ENCODE measurements at places on chromosomes 3 and 15.
A peak's percentile ranks its signal among the peaks of the same experiment; 100 is the strongest.

DNA sequence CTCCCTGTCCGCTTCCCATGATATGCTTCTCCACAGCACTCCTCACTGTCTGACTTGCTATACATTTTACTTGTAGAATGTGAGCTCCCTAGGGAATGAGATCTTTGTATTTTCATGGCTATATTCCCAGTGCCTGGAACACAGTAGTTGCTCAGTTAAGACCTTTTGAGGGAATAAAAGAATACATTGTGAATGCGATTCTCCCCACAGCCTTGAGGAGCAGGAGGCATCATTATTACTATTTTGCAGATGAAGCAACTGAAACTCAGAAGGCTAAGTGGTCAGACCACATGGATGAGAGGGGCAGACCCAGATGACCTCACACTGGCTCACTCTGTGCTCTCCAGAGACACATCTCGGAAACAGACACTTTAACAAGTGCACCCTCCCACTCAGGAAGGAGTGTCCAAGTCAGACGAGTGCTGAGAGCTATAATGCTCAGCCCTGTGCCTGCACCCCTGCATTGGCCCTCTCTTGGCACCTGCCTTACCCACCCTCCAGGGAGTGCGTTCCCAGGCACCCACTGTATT, 46.8 kb downstream of the SST start:
- DNase-seq, result no peak

DNA sequence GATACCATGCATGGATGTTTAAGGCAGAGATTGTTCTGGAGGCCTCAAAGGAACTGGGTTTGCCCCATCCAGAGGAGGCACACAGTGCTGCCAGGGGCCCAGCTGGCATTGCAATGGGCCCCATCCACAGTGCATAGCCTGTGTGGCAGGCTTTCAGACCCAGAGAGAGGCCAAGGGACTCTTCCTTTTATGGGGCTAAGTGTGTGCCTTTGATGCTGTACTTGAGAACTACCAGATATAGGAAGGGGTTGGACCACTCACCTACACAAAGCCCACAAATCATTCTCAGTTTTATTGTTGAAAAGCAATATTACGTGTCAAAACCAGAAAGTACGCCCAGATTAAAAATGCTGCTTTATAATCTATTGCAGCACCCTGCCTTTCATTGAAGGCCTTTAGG, 134.9 kb downstream of the EPHB1 start:
- DNase-seq, result no peak

DNA sequence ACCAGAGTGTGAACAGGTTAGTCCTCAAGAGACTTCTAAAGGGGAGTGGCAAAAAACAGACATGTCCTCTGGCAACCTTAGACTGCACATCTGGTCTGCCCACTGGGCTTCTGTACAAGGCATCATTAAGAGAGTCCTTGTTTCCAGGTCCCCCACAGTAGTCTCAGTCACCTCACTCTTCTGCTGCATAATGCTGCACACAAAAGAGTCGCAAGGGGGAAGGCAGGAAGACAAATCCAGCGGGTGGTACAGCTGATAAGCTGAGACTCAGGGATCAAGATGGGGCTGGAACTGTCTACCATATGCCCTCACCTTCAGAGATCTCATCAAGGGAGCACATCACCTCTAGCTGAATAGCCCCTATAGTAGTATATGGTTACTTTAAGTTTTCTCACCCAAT, 27.4 kb upstream of the RPS17 start:
- no peak for DNase-seq

GRCh38 chr15:89828281-89829145, 13.9 kb upstream of the ANPEP start:
- DNase-seq, result peak; percentile 42

- DNase-seq, result no peak
These were observed 3.0 kb downstream of the ONECUT1 start for GRCh38 chr15:52787123-52787503.

DNA sequence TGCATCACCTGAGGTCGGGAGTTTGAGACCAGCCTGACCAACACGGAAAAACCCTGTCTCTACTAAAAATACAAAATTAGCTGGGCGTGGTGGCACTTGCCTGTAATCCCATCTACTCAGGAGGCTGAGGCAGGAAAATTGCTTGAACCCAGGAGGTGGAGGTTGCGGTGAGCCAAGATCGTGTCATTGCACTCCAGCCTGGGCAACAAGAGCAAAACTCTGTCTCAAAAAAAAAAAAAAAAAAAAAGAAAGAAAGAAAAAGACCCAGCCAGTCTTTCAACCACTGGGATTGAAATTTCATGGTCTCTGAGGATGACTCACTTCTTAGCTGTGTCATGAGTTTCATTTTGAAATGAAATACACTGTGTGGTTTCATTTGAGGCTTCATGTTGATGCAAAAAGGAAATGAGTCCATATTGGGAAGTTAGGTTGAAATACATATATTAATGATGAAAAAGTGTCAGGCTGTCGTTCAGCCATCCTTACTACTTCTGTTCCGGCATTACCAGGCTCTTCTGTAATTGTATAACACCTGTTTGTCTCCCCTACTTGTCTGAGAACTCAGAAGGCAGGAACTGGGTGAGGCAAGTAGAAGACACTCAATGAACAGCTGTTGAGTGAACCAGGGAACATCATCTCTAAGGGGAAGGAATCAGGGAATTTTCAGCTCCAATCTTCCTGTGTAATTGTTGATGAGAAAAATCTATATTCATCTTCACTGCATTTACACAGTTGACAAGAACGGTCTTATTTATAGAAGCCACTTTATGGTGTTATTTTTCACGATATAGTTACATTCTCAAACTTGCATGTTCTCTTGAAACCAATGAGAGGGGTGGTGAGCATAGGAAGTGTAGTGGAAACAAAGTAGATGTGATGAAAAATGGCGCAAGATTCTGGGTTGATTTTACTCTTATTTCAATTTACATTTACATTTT, 87.4 kb downstream of the NFKBIZ start:
- DNase-seq, result no peak

GRCh38 chr3:157534725-157535161, 31.5 kb upstream of the VEPH1 start:
- DNase-seq, result no peak

DNA sequence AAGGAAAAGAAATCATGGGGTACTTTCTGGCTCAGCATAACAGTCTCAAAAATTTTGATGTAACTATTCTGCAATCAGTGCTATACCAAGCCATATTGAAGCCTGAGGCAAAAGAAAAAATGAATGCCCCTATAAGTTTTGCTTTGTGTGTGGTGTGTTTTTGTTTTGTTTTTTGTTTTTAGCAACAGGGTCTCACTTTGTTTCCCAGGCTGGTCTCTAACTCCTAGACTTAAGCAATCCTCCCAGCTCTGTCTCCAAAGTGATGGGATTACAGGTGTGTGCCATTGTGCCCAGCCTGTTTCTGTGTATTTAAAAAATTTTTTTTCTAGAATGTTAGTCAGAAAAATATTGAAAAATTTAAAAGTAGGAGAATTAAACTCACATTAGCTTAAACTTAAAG, 93.2 kb downstream of the ZNF280D start:
- no peak for DNase-seq

DNA sequence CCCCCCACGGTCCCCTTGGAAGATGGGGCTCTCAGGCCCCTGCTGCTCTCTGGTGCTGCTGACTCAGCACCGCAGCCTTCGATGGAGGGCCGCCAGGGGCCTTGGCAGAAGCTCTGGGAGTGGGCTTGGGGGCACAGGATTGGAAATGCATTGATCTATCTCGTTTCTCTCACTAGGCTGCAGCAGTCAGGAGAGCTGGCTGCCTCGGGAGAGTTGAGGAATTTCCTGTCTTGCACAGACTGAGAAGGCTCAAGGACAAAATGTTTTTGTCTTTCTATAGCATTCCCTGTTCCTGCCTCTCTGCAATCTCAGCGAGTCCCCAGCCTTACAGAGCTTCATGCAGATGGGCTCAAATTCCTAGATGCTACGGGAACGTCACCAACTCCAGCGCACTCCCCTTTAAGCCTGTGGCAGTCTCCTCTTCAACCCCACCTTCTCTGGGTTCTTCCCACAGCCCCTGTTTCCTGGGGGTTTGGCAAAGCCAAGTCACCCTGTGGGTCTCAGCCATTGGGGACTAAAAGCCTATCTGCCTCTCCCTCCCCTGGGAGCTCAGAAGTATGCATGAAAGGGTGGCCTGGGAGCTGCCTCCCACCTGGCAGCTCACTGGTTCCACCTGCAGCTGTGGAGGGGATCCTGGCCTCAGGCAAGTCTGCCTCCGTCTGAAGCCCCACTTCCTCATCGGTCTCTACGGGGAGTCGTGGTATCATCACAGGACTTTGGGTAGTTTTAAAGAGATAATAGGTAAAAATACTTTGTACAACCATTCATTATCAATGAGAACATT, 127.4 kb upstream of the HACD2 start:
- DNase-seq, result no peak

DNA sequence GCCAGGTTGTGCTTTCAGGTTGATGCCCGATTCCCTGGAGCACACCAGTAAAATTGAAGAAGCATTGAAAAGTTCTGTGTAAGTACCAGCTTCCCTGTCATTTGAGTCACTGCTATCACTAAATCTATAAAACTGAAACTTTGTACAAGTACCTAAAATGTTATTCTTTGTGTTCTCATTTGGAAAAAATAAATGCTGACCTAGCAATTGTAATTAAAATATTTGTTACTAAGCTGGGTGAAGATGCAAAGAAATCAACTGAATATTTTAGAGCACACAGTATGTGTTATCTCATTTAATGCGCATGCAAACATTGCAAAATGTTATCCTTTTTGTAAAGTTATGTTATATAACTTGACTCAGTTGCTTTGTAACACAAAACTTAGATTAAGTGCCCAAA, 733.7 kb downstream of the TBL1XR1 start:
- no peak for DNase-seq

- no peak for DNase-seq
These were observed 4.0 kb downstream of the CCDC9B start for GRCh38 chr15:40336744-40337122.

DNA sequence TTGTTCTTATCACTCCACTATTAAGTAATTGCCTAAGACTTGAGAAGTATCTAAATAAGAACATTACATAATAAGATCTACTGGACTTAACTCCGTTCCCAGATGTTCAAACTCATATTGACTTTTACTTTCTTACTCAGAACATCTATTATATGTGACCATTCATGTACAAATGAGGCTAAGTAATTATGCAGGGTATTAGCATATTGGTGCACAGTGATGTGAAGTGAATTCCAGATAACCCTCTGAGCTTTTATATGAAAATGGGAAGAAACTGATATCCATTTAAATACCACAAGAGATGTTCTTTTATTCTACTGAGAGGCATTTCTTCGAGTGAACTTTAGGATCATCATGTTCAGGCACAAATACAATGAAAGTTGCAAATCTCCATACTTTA, 135.7 kb downstream of the ZPLD1 start:
- no peak for DNase-seq

- DNase-seq, result no peak
These were observed 26.4 kb upstream of the RYR3 start for GRCh38 chr15:33284336-33284735.

DNA sequence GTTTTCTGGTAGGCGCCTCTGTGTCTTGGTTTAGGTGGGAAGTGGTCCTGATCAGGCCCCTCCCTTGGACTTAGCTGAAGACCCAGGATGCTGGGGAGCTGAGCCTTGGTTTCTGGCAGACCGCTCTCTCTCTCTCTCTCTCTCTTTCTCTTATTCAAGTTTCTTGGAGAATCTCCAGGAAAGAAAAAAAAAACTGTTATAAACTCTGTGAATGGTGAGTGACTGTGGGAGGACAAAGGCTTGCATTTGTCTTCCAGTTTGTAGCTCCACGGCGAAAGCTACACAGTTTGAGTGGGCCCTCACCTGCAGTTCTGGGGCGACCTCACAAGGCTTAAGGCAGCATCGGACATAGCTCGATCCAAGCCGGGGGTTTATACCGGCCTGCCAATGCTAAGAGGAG, 7.5 kb downstream of the DET1 start:
- DNase-seq, result no peak

GRCh38 chr15:90594301-90594738, 64.6 kb downstream of the CRTC3 start:
- peak; percentile 92 for DNase-seq

- no peak for DNase-seq
These were observed 25.6 kb downstream of the GYG1 start for GRCh38 chr3:149016669-149017541.

DNA sequence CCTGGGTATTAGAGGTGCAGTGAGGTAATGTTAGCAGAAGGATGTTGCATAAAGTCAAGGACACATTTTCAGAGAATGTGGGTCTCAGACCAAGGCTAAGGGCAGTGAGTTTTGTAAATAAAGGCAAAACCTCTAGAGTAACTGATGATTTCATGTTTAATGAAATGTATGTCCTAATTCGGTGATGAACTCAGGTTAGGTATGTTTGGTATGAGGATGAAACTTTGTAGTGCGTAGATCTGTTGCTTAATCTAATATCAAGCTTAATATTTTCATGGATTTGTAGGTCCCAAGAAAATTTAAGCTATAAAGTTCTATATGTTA, 3.6 kb downstream of the USP50 start:
- DNase-seq, result no peak

DNA sequence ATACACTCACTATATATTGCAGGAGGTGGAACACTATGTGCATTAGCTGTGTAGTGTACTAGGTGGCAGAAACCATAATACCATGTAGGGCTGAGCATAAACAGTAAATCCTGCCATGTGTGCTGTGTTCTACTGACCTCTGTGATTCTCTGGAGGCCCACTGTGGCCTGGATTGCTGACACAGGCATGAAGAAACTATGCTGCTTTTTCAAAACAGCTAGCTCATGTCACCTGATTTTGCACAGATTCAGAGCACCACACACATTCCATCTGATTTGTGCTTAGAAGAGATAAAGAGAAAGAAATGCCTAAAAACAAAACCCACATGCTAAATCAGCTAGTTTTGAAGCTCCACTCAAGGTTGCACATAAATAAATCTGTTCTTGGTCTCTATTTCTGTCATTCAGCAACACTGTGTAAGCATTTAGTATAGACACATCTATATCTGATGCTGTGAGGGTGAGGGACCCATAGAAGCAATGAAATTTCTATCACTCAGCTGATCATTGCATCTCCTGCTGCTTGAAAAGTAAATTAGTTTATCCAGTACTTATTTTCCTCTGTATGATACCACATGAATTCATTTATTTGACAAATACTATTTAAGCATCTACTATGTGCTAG, 1007.7 kb upstream of the SEMA6D start:
- DNase-seq, result no peak

GRCh38 chr3:194097141-194097882, 38.6 kb upstream of the HES1 start:
- DNase-seq, result no peak

DNA sequence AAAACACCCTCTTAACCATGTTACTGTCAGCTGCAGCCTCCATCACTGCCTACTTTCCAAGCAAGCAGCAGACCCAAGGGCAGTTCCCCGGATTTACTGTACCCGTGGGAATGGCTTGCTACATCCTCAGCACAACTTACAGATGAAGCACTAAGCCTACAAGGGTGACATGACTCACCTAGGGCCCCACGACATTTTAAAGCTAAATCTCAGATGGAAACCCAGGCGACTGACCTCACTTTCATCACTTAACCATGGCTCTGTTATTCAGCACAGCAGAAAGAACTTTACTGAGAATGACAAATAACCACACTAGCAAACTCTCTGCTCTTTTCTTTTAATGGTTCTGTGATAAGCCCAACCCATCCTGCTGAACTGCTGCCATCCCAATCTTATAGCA, 65.6 kb downstream of the SUMF1 start:
- no peak for DNase-seq

GRCh38 chr3:100605358-100605757, 4.0 kb upstream of the ADGRG7 start:
- no peak for DNase-seq

GRCh38 chr3:43817064-43817463, 126.3 kb downstream of the ABHD5 start:
- DNase-seq, result no peak

GRCh38 chr3:121724130-121724529, 25.4 kb downstream of the GOLGB1 start:
- DNase-seq, result no peak

- no peak for DNase-seq
These were observed 137.1 kb upstream of the THBS1 start for GRCh38 chr15:39443659-39444219.
